NCI-H460 (cell line): ENCODE measurements at places on chromosomes 7 and 10. TPM values are rescaled to one million over a fixed set of nuclear protein-coding genes. Genes with fewer than 3 reads are reported as not detected.

DNA sequence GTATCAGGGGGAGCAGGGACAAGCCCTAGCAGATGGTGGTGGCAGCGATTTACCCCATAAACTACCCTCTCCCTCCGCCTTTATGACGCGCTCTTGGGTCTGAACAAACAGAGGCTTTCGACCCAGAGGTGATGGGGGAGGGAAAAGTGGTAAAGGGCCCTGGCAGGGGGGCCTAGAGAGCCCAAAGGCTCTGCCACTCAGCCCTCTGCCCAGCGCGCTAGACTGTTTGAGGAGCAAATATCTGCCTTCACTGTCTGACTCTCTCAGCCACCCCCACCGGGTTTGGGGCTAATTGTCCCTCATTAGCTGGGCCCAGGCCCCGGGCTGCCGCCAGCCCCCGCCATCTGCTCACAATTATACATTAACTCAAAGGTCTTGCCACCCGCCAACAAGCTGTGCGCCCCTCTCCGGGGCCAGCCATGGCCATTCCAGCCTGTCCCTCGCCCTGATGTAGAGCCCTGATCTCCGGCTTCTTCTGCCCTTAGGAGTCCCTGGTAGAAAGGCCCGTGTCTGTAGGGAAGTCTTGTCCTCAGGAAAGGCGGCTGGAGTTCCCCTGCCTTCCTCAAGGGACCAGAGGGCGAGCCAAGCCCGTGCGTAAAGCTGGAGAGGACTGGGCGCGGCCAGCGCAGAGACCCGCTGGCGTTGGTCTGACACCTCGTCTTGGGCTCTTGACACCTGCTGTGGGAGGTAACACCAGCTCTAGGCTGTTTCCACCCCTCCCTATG, 1.9 kb upstream of the PAX4 start:
- DNase-seq, result no peak

- DNase-seq, result no peak
Observed at GRCh38 chr10:725302-725701, 35.8 kb upstream of the DIP2C start.

DNA sequence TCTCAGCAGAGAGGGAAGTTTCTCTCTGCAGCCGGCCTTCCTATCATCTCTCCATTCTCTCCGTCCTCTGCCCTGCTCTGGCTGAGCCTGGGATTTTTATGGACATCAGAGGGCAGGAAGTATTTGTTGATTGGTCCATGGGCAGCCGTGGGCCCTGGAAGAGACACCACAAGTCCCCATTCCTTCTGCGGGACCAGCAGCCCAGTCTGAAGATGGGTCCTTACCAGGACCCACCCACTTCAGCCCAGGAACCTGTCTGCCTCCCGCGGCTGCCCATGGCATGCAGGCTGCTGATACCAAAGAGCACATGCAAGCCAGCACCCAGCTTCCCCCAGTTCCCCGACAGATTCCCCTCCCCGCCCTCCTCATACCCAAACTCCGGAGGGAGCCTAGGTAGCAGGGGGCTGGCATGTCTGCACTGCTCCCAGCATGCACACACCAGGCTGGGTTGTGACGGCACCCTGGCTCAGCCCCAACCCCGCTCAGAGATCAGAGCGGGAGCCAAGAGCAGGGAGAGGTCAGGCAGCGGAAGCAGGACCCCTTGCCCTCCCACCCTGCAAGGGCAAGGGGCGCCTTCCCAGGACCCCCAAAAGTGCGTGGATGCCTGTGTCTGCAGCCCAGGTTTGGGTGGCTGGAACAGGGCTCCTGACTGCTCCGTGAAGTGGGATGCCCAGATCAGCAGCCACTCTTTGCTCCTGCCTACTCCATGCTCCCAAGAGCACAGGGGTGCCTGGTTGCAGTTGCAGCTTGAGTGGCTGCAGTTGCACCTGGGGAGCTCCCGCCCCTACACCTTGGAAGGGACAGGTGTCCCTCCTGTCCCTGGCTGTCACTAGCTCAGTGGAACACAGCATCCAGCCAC, 538.6 kb upstream of the POT1 start:
- no peak for DNase-seq

GRCh38 chr10:45034301-45034700, 33.6 kb downstream of the ZNF22 start:
- no peak for DNase-seq

DNA sequence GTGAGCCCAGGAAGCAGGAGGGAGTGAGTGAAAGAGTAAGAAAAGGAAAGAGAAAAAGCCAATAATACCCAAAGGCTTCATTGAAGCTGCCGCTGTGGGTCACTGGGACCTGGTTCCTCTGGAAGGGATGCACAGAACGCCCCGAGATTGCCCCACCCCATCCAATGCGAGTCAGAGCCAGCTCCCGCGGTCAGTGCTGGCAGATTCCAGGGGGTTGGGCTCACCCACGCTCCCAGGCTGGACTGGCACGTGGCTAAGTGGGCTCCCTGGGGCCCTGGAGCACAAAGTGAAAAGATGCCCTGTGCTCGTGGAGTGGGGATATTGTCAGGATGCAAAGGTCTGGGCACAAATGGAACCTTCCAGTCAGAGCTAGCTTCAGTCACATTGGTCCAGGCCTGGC, 117.0 kb downstream of the OAT start:
- DNase-seq, result no peak

- peak; percentile 6 for DNase-seq
Observed at GRCh38 chr7:20797462-20798080, 10.9 kb upstream of the SP8 start.

GRCh38 chr10:6840766-6841165, 260.7 kb upstream of the PRKCQ start:
- DNase-seq, result no peak

DNA sequence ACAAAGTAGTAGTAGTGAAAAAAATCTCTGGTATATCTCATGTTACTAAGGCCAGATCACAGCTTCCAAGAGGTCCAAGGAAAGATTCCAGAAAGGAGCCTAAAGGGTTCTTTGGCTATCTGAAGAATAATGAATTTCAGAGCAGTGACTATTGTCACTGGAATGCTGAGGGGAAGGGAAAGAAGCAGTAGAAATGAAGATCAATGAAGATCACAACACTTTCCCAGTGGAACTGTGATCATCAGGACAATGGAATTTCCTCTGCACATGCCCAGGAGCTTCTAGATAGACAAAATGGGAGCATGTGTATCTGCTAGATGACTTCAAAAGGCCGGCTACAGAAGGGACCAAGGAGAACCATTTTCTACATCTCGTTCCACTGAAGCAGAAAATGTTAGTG, 219.5 kb upstream of the PHYHIPL start:
- no peak for DNase-seq

DNA sequence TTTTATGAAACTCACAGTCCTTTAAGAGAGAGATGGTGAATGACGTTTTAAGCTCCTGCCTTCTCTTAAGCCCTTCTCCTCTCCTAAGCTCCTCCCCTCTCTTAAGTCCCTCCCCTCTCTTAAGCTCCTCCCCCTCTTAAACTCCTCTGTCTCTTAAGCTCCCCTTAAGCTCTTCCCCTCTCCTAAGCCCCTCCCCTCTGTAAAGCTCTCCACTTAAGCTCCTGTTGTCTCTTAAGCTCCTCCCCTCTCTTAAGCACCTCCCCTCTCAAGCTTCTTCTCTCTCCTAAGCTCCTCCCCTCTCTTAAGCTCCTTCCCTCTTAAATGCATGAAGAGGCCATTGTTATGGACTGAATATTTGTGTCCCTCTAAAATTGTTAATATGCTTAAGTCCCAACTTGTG, 1180.6 kb upstream of the AUTS2 start:
- no peak for DNase-seq

DNA sequence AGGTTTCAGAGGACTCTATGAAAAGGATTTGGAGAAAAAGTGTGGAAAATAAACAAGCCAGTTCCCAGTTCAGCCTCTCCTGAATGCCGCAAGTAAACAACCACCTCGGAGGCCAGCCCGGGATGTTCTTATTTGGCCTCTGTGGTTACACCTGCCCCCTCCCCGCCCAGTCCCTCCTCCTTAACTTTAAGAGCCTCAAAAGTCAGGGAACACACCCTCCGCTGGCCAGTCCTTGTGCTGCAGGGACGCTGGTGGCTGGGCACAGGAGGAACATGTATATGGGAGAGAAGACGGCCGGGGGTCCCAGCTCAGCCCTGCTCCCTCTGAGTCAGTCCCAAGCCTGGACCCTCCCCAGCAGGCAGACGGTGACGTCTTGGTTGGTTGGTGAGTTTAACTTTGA, 6.1 kb downstream of the CHST3 start:
- peak; percentile 28 for DNase-seq

DNA sequence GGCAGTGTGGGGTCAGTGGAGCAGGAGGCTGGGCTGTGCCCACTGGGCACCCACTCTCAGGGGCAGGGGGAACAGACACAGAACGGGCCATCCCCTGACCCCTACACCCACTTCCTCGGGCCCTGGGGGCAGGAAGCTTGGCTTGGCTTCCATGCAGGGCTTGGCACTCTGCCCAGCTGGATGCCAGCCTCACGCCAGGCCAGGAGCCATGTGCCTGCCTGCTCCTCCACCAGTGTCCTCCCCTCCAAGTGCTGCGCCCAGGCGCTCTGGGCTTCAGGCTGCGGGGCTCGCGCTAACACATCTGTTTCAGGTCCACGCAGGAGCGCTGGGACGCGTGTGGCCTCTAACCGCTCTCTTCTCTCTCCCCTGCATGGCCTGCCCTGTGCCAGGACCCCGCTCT, 12.7 kb downstream of the LDB3 start:
- no peak for DNase-seq

GRCh38 chr7:122561326-122561725, 137.6 kb downstream of the RNF133 start:
- no peak for DNase-seq

H2BK1 gene
- not detected in 2 replicates for total RNA-seq

MYOF gene
- total RNA-seq, result 369 and 488 TPM in 2 replicates
